DMS 273 treated with DMSO at 0.1 percent for 48 hours (cell line): ENCODE measurements at places on chromosomes 5 and 9.

GRCh38 chr5:59212596-59212995 lies 629.7 kb downstream of the RAB3C start:
- DNase-seq: no peak

- no peak for DNase-seq
Measured at GRCh38 chr9:134455934-134456755, 129.9 kb downstream of the RXRA start.

GRCh38 chr9:2663461-2664173 lies 42.0 kb downstream of the VLDLR start:
- DNase-seq: peak; percentile 28

GRCh38 chr5:74412066-74412465 lies 228.5 kb downstream of the ENC1 start:
- peak; percentile 68 for DNase-seq

- peak; percentile 76 for DNase-seq
Measured at GRCh38 chr5:139105621-139106071, 92.5 kb downstream of the SIL1 start.

DNA sequence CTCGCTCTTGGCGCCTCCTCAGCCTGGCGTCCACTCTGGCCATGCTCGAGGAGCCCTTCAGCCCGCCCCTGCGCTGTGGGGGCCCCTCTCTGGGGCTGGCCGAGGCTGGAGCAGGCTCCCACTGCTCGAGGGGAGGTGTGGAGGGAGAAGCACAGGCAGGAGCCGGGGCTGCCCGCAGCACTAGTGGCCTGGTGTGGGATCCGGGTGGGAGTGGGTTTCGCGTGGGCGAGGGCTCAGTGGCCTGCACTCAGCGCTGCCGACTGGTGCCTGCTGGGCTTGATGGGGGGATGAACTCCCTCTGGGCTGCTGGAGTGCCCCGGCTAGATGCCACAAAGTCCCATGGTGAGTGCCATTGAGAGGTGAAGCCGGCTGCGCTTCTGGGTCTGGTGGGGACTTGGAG lies 4.4 kb upstream of the HSPA4 start:
- DNase-seq: no peak

DNA sequence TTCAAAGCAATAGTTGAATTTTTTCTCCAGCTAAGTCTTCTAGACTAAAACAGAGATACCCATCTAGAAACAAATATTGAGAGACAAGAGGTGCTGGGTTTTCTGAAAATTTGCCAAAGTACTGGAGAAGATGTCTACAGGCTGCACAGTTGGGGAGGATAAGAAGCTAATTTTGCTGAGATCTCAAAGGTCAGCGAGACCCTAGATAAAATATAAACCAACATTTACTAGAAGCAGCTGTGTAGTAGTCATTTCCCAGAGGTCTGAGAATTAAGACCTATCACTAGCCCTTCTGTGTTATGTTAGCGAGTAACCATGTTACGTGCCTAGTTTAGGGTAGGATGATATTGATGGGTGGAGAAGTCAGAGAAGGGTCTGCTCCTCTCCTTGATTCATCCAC lies 208.5 kb upstream of the TNC start:
- no peak for DNase-seq

GRCh38 chr9:115914291-115914690 lies 239.3 kb upstream of the PAPPA start:
- no peak for DNase-seq

- no peak for DNase-seq
Measured at GRCh38 chr5:25892211-25892610, 1146.2 kb downstream of the CDH9 start.

DNA sequence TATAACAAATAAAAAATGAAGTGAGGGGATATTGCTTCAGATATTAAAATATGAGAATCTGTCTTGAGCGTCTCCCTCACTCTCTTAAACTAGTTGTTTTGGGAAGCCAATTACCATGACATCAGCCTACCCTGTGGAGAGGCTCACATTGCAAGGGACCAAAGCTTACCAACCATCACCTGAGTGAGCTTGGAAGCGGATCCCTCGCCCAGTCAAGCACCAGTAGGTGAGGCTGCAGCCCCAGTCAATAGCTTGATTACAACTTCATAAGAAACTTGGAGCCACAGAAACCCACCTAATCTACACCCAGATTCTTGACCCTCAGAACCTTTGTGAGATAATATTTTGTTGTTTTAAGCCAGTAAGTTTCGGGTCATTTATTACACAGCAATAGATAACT lies 206.2 kb downstream of the CEMIP2 start:
- no peak for DNase-seq

DNA sequence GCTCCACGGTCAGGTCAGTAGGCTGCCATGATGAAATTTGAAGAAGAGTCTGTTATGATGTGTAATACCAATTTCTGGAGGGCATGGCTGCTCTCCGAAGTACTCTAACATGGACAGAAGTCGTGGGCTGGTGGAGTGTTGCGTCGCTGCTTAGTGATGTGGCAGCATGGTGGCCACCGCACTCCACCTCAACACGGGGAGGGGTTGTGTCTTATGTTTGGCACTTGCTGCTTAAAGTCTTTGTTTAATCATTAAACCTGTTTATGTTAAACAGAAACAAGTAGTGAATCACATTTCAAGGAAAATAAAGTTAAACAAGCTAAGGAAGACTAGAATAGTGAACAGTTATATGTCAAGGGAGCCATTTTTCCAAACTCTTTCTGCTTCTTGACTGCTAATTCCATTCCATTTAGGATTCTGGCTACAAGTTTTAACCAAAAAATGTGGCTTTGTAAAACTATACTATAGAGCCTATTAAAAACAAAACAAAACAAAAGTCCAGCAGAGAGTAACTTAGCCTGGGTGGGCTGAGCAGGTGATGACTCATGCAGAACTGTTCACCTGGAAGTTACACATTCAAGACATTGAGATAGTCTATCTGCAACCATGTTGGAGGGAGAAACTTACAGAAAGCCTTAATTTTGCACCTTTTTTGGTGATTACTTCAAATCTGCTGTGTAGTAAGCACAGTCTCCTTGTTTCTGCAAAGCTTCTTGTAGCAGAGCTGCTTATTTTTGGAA lies 9.5 kb downstream of the HABP4 start:
- no peak for DNase-seq

GRCh38 chr5:38780316-38780715 lies 65.5 kb upstream of the OSMR start:
- no peak for DNase-seq

DNA sequence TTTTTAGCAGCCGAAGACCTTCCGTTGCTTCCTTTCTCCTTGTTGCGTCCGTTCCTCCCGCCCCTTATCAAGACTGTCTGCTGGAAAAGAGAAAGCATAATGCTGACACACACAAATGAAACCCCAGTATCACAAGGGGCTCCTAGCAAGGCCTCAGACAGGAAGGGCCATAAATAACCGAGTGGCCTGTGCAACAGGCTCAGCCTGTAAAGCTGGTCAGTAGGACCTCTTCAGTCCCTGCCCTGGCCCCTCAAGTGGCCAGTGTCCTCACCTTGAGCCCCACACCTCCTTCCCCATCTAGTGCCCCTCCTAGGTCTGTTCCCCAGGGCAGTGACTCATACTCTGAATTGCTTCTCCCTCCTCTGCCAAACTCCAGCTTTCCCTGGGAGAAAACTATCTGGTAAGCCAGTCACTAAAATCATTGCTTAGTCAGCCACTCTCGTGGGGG lies 174.6 kb upstream of the IL12B start:
- DNase-seq: peak; percentile 2

DNA sequence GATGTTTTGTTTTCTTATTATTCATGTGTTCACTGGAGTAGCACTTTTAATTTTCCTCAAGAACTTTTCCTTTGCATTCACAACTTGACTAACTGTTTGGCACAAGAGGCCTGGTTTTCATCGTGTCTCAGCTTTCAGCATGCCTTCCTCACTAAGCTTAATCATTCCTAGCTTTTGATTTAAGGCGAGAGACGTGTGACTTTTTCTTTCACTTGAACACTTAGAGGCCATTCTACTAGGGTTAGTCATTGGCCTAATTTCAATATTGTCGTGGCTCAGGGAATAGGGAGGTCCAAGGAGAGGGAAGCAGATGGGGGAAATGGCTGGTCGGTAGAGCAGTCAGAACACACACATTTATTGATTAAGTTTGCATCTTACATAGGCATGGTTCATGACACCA lies 94.0 kb downstream of the ZNF462 start:
- DNase-seq: no peak

DNA sequence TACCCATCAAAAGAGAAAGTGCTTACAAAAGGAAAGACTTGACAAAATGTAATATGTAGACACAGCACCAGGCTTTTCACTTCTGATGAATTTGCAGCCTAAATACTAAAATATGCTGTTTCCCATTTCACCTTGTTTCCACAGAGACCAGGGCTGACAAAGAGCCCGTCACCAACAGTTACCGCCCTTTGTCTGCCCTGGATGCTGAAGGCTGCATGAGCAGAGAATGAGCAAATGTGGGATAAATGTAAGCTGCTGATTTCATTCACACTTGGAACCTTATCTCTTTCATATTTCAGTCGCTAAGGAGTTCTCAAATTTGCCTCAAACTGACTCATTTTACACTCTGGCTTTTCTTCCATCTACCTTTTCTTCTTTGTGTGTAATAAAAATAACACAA lies 213.9 kb downstream of the TMEM167A start:
- no peak for DNase-seq

- no peak for DNase-seq
Measured at GRCh38 chr9:108347463-108348188, 508.2 kb downstream of the ACTL7B start.

- DNase-seq: peak; percentile 99
Measured at GRCh38 chr5:8641786-8642505, 773.0 kb downstream of the MTRR start.

GRCh38 chr5:175317872-175318271 lies 126.1 kb downstream of the DRD1 start:
- DNase-seq: no peak

GRCh38 chr5:134145779-134146581 lies 30.8 kb downstream of the SKP1 start:
- peak; percentile 31 for DNase-seq

DNA sequence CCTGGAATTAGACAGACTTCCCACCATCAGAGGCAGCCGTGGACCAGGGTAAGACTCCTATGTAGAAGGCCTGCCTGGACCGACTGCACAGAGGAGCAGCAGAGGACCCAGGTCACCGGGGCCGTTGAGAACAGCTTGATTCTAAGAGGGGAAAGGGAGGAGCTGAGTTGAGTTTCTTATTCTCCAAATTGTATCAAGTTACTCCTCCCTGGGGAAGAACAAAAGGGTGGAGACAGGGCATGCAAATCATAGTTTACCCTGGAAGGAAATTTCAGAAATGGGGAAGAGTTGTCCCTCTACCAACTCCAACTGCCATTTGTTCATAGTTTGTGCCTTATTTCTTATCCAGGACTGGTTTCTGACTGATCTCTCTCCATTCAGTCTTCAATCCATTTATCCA lies 20.9 kb upstream of the SLC31A2 start:
- DNase-seq: no peak

GRCh38 chr9:130860458-130861316 lies 25.6 kb downstream of the ABL1 start:
- no peak for DNase-seq

DNA sequence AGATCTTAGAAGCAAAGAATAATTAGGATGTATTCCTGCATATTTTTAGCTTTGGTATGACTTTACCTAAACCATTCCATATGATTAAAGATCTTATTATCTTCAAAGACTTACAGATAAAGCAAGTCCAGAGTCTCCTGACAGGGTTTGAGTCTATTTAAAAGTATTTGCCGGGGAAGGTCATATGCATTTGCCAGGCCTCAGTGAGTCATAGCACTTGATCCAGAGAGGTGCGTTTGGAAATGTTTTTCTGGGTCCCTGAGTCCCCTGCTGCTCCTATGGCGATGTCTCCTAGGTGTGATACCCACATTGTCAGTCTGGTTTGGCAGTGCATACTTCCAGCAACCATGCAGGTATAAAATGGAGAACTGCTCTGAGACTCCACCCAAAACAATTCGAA lies 217.0 kb downstream of the FBXL7 start:
- no peak for DNase-seq

DNA sequence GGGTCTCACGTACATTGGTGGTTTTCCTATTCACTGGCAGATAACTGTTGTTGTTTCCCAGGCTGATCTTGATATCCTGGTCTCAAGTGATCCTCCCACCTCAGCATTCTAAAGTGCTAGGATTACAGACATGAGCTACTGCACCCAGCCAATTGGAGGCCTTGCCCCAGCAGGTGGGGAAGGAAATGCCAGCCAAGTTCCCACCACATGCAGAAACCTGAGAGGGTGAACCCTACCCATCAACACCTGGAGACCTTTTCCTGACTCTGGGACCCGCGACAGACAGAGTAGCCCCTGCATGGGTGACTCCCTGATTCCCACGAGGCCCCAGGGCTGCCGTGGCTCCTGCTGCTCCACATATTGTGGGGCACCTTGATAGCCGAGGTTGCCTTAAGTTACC lies 107.7 kb downstream of the GDA start:
- DNase-seq: no peak

DNA sequence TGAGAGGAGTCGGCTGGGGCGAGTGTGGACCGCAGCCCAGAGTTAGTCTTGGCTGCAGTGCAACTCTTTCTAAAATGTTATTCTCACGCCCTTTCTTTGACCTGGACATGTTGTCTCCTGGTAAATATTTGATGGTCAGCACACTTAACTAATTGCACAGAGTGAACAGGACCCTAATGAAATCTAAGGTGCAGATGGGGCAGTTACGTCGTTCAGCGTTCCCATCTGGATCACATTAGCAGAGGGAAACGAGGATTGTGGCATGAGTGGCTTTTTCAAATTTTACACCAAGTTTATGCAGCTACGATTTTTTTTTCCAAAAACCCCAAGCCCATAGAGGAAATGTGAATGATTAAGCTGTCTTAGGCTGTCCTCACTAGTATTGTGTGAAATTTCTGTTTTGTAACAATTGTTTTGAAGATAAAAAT lies 483 bp downstream of the C9orf85 start:
- DNase-seq: no peak

- no peak for DNase-seq
Measured at GRCh38 chr5:80160242-80160641, 95.6 kb downstream of the SERINC5 start.

GRCh38 chr5:66558560-66558959 lies 37.6 kb upstream of the MAST4 start:
- no peak for DNase-seq

- DNase-seq: no peak
Measured at GRCh38 chr9:107261106-107261505, 22.0 kb upstream of the RAD23B start.

- no peak for DNase-seq
Measured at GRCh38 chr5:80921026-80921425, 39.1 kb upstream of the RASGRF2 start.

- no peak for DNase-seq
Measured at GRCh38 chr5:111753884-111754589, 3.0 kb downstream of the NREP start.
